ENCODE measurements at places on chromosomes 6 and 20.

- DNase-seq = peak; percentile 82
These were observed 103.6 kb upstream of the KCNK16 start for GRCh38 chr6:39426073-39426456.

- peak; percentile 9 for DNase-seq
These were observed 80.7 kb upstream of the EEF1E1 start for GRCh38 chr6:8182902-8183665.

DNA sequence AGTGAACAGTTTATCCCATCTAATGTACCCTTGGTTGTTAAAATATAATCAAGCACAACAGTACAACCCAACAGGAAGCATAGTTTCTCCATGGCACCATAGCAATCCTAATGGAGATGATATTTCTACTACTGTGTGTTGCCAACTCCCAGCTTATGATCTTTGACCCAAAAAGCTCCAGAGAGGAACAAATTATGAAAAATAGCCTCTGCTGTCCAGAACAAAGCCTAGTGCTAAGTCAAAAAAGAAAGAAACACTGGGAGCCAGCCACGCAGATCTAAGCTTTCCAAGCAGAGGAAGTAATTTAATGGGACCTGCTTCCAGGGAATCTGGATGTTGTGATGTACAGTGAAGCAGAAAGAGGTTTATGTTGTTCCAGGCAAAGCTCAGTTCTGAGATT lies 52.2 kb upstream of the TASP1 start:
- no peak for DNase-seq

DNA sequence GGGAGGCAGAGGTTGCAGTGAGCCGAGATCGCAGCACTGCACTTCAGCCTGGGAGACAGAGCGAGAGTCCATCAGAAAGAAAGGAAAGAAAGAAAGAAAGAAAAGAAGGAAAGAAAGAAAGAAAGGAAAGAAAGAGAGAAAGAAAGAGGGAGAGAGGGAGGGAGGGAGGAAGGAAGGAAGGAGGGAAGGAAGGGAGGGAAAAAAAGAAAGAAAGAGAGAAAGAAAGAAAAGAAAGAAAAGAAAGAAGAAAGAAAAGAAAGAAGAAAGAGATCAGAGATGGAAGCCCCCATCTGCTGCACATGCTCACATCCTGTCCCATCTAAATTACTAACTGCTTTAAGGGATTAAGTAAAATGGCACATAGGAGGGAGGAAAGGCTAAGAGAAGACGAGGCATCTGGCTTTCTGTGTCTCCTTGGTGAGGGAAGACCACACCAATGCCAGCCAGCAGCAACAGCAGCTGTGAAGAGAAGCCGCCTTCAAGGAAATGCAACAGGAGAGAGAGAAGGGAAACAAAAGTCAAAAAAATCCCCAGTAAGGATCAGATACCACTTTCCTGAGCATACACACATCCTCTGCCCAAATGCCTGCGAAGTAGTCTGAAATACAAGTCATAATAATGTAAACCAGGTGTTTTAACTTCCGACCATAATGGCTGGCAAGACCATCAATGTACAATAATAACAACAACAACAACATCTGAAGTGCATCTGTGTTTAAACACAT lies 300.2 kb upstream of the JARID2 start:
- DNase-seq = no peak

GRCh38 chr6:47129129-47129528 lies 87.0 kb upstream of the ADGRF1 start:
- DNase-seq = no peak

DNA sequence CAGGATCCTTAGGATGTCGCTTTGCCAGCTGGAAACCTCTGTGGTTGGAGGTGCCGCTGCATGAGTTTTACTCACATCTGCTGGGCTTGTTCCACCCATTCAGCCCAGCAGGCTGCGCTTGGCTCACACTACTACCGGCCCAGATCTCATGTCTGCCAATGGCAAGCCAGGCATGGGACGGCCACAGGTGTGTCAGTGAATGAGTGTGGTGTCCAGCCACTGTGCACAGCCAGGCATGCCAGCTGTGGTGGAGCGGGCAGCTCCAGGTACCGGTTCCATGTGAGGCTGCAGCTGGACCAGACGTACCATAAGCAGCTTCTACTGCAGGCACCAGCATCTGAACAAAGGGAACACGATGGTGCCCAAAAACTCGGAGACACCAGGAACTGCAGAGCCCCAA lies 33.1 kb upstream of the ASF1A start:
- DNase-seq = no peak

DNA sequence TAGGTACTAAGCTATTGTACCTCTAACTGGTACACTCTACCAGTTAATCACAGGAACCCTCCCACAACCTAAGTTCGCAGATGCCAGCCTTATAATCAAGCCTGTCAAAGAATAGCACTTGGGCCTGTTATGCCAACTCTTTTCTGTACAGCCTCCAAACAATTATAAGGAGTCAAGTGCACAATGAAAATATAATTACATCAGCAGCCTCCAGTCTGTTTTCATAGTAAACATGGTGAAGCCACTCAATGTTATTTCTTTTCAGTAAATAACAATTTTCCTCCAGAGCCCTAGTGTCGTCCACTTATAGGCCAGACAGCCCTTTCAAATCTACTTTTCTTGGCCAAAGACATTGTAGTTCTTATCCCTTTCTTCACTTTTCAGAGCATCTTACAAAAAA lies 82.7 kb upstream of the CARMIL1 start:
- DNase-seq = no peak

GRCh38 chr6:143026696-143027449 lies 33.8 kb upstream of the AIG1 start:
- peak; percentile 16 for DNase-seq

GRCh38 chr6:68756454-68757375 lies 121.6 kb downstream of the ADGRB3 start:
- no peak for DNase-seq

Measured in fibroblast of skin of abdomen (primary cell).